ENCODE measurements at places on chromosomes 7 and 10.

DNA sequence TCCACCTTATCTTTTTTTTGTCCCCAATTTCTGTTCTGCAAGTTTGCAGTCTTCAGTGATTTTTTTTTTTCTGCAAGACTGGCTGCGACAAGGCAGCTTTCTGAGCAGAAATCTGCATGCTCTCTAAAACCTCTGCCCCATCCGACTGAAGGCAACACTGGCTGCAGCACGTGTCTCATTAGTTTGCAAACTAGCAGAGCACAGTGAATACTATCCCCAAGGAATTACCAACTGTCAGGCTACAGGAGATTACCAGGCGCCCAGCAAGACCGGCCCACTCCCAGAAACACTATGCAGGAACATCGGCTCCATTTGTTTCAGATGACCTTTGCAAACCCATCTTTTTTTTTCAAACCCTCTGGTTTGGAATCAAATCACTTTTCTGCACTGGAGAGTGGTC lies 538.8 kb downstream of the SORCS1 start:
- H3K4me1 ChIP-seq, result no peaks in the 10 kb centered on the region
- no peak for DNase-seq
- H3K4me3 ChIP-seq, result no peak overlapping the region
- H3K36me3 ChIP-seq, result no peaks in the 10 kb centered on the region

- no peaks in the 10 kb centered on the region for H3K36me3 ChIP-seq
- H3K27me3 ChIP-seq, result no peaks in the 10 kb centered on the region
- DNase-seq, result no peak
- no peak overlapping the region for H3K4me3 ChIP-seq
- no peaks in the 10 kb centered on the region for H3K4me1 ChIP-seq
Measured at GRCh38 chr7:4025694-4026615, 656.1 kb upstream of the FOXK1 start.

DNA sequence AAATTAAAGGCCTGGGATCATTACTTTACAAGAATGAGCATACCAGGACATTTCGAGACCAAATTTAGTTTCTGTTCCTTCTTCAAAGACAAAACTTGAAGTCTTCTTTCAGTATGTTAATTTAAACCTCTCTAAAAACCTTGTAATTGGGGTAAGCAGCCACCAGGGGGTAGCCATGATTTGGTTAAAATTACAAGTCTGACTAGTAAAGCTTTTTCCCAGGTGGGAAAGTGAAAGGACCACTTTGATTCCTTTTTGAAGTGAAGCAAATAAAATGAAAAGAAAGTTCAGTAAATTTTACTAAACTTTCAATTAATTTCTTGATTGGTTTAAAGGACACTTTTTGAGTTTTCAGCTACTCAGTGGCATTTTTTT lies 294.3 kb downstream of the BBS9 start:
- DNase-seq, result no peak
- H3K4me3 ChIP-seq, result no peak overlapping the region
- no peaks in the 10 kb centered on the region for H3K4me1 ChIP-seq
- no peak overlapping the region for H3K27ac ChIP-seq
- no peaks in the 10 kb centered on the region for H3K27me3 ChIP-seq
- H3K36me3 ChIP-seq, result no peaks in the 10 kb centered on the region

DNA sequence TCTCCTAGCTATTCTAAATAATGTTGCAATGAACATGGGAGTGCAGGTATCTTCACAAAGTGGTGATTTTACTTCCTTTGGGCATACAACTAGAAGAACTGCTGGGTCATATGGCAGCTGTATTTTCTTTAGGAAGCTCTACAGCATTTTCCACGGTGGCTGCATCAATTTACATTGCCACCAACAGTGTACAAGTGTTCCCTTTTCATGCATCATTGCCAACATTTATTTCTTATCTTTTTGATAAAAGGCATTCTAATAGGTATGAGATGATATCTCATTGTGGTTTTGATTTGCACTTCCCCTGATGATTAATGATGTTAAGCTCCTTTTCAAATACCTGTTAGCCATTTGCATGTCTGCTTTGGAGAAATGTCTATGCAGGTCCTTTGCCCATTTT lies 52.6 kb downstream of the NT5C2 start:
- no peaks in the 10 kb centered on the region for H3K27me3 ChIP-seq
- peaks cover 53% of the 10 kb centered on the region for H3K36me3 ChIP-seq
- no peak overlapping the region for H3K27ac ChIP-seq
- peaks cover 10% of the 10 kb centered on the region for H3K4me1 ChIP-seq
- H3K4me3 ChIP-seq, result no peak overlapping the region

DNA sequence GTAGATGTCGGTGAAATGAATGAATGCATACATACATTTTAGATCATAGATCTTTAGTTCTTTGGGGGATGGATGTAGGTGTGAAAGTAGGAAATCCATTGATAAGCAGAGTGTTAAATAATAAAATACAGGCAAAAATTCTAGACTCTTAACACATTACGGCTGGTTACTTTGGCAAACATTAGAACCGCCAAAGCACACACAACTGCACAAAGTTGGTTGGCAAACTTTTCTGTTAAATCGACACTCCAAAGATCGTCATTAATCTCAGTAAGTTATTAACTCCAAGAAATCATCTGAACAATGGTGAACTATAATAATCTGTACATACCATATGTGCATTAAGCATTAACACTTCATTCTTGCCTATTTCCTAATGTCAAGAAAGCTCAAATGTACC lies 231.2 kb downstream of the PLXNA4 start:
- no peaks in the 10 kb centered on the region for H3K27me3 ChIP-seq
- no peaks in the 10 kb centered on the region for H3K36me3 ChIP-seq
- no peak for DNase-seq
- H3K4me1 ChIP-seq, result no peaks in the 10 kb centered on the region
- no peak overlapping the region for H3K4me3 ChIP-seq

GRCh38 chr10:102599565-102600327 lies 44.5 kb upstream of the TRIM8 start:
- H3K4me3 ChIP-seq, result no peak overlapping the region
- H3K27ac ChIP-seq, result peak overlapping the region; percentile 46
- no peaks in the 10 kb centered on the region for H3K27me3 ChIP-seq
- peaks cover 96% of the 10 kb centered on the region for H3K4me1 ChIP-seq
- DNase-seq, result peak; percentile 50

DNA sequence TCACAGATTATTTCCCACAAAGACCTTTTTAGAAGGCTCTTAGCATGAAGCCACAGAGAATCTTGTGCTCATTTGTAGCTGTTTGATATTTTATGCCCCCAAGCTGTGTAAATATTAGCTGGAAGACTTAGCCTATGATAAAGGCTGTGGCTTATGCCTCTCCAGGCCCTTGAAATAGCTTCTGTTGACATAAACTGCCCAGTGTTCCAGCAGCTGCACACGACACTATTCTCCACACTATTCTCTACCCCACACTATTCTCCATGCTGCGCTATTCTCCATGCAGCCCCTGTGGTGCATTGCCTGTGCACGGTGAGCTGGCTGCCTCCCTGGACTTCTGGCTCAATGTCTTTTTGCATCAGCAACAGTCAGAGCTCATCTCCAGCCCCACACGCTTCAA lies 13.1 kb downstream of the DDC start:
- peaks cover 6% of the 10 kb centered on the region for H3K27me3 ChIP-seq
- H3K36me3 ChIP-seq, result no peaks in the 10 kb centered on the region
- DNase-seq, result no peak
- H3K27ac ChIP-seq, result no peak overlapping the region
- no peaks in the 10 kb centered on the region for H3K4me1 ChIP-seq

DNA sequence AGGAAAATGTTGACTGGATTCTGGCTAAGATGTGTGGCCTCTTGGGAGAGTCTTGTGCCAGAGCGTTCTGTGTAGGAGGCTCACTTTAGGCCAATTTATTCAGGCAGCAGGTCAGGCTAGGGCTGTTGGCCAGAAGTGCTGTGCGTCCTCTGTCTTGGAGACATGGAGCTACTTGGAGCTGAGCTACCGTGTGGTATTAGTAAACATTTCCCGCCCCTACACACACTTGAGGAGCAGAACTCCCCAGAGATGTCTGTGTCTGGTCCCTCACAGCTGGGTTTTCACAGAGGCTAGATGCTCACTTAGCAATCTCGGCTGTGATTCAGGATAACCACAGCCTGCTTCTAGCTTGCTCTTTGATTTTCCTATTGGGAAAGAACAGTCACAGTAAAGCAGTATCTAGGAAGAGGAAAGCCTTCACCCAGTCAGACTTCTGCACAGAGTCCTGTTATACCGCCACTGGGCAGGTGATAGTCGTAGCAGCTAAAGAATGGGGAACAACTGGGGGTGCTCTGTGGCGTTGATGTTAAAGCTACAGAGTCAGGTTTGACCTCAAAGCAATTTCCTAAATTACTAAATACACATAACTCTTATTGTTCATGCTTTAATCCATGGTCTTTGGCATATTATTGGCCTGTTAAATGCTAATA lies 86.7 kb downstream of the MDFIC start:
- no peak overlapping the region for H3K4me3 ChIP-seq
- H3K27me3 ChIP-seq, result no peaks in the 10 kb centered on the region
- peak overlapping the region; percentile 21 for H3K27ac ChIP-seq
- H3K36me3 ChIP-seq, result no peaks in the 10 kb centered on the region
- H3K4me1 ChIP-seq, result peaks cover 46% of the 10 kb centered on the region

GRCh38 chr10:5549462-5550249 lies 24.9 kb downstream of the CALML3 start:
- no peak overlapping the region for H3K27ac ChIP-seq
- DNase-seq, result no peak
- H3K4me1 ChIP-seq, result peaks cover 52% of the 10 kb centered on the region
- H3K4me3 ChIP-seq, result no peak overlapping the region
- no peaks in the 10 kb centered on the region for H3K27me3 ChIP-seq

DNA sequence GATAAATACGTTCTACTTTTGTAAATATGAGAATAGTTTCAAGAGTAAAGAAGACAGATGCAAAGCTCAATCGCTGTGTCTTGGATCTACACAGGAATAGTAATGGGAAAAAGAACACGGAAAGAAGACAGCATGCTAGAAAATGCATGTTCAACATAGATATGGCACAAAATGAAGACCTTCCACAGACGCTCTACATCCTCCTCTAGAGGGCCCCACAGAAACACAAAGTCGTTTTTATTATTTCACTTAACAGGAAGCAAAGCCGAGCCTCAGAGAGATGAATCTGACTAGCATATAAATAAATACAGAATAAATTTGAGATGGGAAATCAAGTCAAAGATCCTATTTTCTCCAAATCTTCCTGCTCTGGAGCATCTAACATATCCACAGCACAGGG lies 292.6 kb downstream of the PARD3 start:
- no peaks in the 10 kb centered on the region for H3K36me3 ChIP-seq
- H3K4me1 ChIP-seq, result peaks cover 21% of the 10 kb centered on the region
- peak overlapping the region; percentile 8 for H3K4me3 ChIP-seq
- no peak for DNase-seq

- DNase-seq, result no peak
- peaks cover 45% of the 10 kb centered on the region for H3K4me1 ChIP-seq
- H3K27me3 ChIP-seq, result peaks cover 100% of the 10 kb centered on the region
- no peak overlapping the region for H3K27ac ChIP-seq
Measured at GRCh38 chr10:99530108-99531025, 2.4 kb upstream of the NKX2-3 start.

DNA sequence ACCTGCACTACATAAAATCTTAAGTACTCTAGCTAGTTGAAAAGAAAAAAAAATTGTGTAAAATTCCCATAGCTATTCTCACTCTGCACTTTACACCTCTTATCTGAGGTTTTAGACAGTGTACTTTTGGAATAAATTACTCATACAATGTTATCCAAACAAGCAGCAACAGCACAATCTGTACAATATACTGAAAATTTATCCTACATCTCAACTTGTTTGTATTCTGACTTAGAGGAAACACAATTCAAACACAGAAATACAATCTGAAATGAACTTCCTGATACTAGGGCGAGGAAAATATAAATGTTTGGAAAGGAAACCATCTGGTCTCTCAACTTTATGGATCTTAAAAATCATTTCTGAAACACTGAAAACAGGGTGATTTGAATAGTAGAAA lies 381.7 kb downstream of the THSD7A start:
- H3K4me3 ChIP-seq, result no peak overlapping the region
- no peak for DNase-seq
- no peaks in the 10 kb centered on the region for H3K4me1 ChIP-seq
- no peaks in the 10 kb centered on the region for H3K36me3 ChIP-seq

- H3K4me3 ChIP-seq, result no peak overlapping the region
- H3K36me3 ChIP-seq, result no peaks in the 10 kb centered on the region
- H3K27ac ChIP-seq, result no peak overlapping the region
Measured at GRCh38 chr10:73083221-73083620, 13.4 kb downstream of the P4HA1 start.

- H3K27me3 ChIP-seq, result no peaks in the 10 kb centered on the region
- H3K36me3 ChIP-seq, result peaks cover 48% of the 10 kb centered on the region
Measured at GRCh38 chr10:43160046-43160920, 22.0 kb downstream of the CSGALNACT2 start.

- H3K27me3 ChIP-seq, result no peaks in the 10 kb centered on the region
- H3K4me1 ChIP-seq, result peaks cover 7% of the 10 kb centered on the region
- H3K36me3 ChIP-seq, result no peaks in the 10 kb centered on the region
- no peak for DNase-seq
- no peak overlapping the region for H3K4me3 ChIP-seq
- H3K27ac ChIP-seq, result no peak overlapping the region
Measured at GRCh38 chr10:84308021-84308420, 20.4 kb upstream of the CCSER2 start.

GRCh38 chr7:155357573-155358041 lies 59.9 kb downstream of the INSIG1 start:
- no peaks in the 10 kb centered on the region for H3K4me1 ChIP-seq
- peaks cover 76% of the 10 kb centered on the region for H3K27me3 ChIP-seq
- no peak for DNase-seq
- H3K4me3 ChIP-seq, result no peak overlapping the region
- no peak overlapping the region for H3K27ac ChIP-seq

DNA sequence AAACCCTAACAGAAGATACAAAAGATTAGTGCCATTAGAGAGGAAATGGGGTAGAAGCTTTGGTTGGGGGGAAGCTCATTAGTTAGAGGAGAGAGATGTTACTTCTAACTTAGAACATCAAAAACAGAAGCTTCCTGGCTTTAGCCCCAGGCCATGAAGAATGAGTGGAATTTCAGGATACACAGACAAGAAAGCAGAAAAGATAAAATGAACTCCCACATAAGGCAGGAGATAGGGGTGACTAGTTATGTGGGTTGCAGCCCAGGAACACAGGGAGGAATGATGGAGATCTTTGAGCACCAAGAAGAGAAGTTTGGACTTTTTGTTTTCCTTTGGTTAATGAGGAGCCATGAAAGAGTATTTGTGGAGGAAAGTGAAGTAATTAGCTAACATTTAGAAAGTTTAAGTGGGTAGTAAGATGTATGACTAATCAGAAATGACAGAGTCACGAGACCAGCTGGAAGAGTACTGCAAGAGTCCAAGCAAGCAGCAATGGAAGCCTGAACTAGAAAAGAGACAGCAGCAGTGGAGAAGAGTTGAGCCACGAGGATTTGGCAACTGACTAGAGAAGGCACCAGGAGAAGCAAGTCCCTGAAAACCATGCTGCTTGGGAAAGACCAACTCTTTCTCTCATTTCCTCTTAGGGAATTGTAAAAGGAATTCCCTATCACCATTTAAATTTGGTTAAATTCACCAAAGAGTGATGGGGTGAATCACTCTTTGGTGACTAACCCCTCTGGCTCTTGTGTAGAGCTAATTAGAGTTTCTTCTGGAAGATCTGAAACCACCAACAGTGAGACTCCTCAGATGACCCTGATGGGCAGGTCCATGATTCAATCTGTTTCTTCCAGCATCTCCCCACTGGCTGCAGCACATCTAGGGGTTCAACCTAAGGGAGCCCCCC lies 131.9 kb downstream of the KCNMA1 start:
- peaks cover 8% of the 10 kb centered on the region for H3K4me1 ChIP-seq
- no peak for DNase-seq
- no peaks in the 10 kb centered on the region for H3K36me3 ChIP-seq
- H3K27me3 ChIP-seq, result peaks cover 27% of the 10 kb centered on the region
- H3K4me3 ChIP-seq, result no peak overlapping the region
- no peak overlapping the region for H3K27ac ChIP-seq

Data from heart right ventricle (tissue), 16 donors.